ENCODE measurements at places on chromosomes 3 and 15.

- no peak for DNase-seq
Observed at GRCh38 chr3:15300323-15301078, 31.9 kb downstream of the SH3BP5 start.

GRCh38 chr15:96162322-96162721, 168.2 kb upstream of the NR2F2 start:
- no peak for DNase-seq

- DNase-seq, result no peak
Observed at GRCh38 chr3:88084097-88084501, 25.0 kb downstream of the ZNF654 start.

DNA sequence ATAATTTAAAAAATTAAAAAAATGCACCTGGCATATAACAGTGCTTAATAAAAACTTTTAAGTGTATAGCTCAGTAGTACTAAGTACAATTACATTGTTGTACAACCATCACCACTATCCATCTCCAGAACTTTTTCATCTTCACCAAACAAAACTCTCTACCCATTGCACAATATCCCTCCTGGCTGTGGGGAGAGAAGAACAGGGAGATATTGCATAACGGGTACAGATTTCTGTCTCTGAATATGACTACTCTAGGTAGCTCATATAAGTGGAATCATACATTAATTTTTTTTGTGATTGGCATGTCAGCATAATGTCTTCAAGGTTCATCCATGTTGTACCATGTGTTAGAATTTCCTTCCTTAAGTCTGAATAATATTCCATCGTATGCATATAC, 91.0 kb upstream of the PLAAT1 start:
- DNase-seq, result no peak

- no peak for DNase-seq
Observed at GRCh38 chr3:82012775-82013174, 251.3 kb upstream of the GBE1 start.

- DNase-seq, result no peak
Observed at GRCh38 chr3:60645801-60646200, 605.5 kb downstream of the FHIT start.

DNA sequence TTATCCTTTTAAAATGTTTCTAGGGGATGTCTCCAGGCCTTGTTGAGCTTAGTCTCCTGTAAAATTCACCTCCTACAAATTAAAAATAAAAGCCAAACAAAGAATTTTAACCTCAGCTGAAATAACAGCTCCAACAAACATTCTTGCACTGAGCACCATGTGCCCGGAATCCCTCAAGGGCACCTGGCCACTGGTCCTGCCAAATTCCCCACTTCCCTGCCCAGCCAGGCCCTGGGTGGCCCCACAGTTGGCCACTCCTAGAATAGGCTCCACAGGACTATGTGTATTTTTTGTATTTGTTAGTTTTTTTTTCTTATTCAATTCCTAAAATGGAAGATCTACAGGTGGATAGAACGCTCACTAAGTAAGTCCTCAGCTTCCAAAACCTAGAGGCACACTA, 33.1 kb upstream of the PLA2G4E start:
- no peak for DNase-seq

DNA sequence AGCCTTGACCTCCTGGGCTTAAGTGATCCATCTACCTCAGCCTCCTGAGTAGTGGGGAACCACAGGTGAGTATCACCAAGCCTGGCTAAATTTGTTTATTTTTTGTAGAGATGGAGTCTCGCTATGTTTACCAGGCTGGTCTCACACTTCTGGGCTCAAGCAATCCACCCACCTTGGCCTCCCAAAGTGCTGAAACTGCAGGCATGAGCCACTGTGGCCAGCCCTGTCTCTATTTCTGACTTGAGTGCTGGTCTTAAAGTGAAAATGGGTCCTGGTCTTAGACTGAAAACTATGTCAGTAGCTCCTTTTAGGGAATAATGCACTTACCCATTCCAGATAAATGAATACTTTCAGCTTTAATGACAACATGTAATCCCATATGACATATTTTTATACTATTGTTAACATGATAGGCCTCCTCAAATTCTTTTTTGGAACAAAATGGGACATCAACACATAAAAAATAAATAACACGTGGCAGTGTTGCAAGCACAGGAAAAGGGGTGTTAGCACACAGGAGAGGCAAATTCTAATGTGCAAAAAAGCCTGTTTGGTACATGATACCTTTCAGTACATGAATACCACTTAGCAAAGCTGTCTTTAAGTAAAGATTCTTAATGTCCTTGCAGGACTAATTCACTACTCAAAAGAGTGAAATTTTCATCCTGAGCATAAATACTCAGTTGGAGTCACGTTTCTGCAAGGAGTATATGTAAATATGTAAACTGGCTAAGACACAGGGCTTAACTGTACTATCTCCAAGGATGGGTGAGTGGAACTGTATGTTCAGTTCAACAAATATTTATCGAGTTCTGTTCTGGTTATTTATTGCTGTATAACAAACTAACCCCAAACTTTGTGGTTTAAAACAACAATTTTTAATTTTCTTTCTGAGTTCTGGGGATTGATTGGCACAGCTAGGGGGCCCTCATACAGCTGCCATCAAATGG, 194.7 kb downstream of the NR1D2 start:
- DNase-seq, result no peak

- DNase-seq, result no peak
Observed at GRCh38 chr3:119331661-119332060, 37.5 kb downstream of the ARHGAP31 start.

- no peak for DNase-seq
Observed at GRCh38 chr3:149806171-149806778, 6.7 kb upstream of the RNF13 start.

DNA sequence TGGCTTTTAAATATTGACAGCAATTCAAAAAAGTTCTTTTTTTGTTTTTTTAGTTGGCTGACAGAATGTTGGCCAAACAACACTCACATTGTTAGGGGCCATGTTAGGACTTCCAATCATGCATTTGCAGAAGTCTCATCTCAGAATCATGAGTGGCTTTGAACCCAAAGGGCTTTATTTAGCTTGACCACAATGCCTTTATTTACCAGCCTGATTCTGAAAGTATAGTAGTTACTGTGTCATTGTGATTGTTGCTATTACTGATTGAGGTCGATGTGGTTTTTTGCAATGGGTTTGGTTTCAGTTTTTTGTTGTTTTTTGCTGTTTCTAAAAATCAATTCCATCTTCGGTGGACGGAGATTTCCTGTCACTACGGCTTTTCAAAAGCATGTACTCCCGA, 7.2 kb downstream of the GLDN start:
- no peak for DNase-seq

GRCh38 chr15:80475572-80475971, 71.4 kb downstream of the ARNT2 start:
- no peak for DNase-seq

- no peak for DNase-seq
Observed at GRCh38 chr3:151299006-151299405, 17.6 kb downstream of the GPR87 start.

- no peak for DNase-seq
Observed at GRCh38 chr3:167066977-167067786, 312.9 kb downstream of the ZBBX start.

DNA sequence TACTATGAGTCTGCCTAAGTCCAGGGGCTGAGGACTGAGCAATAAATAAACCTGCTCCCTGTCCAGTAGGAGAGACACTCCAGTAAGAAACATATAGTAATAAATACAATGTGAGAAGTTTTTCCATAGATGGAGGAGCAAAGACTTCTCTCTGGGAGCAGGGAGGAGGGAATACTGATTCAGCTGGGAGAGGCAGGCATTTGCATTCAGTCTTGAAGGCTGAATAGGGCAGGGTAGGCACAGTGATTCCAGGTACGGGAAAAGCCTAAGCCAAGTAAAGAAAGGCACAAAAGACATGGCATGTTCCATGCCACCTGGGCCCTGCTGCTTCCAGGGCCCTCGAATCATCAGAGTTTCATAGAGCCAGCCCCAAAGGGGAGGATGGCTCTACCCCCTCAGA, 59.6 kb upstream of the GLCE start:
- DNase-seq, result no peak

GRCh38 chr3:149474250-149474817, at the start of gene TM4SF4:
TSS of gene TM4SF4 (plus strand) at chr3:149474697. CDS start at chr3:149474878, 181 bp downstream.
- no peak for DNase-seq

GRCh38 chr3:113753376-113753985, 6.6 kb downstream of the ATP6V1A start:
- DNase-seq, result no peak

- DNase-seq, result no peak
Observed at GRCh38 chr3:134685929-134686802, 35.3 kb upstream of the KY start.

DNA sequence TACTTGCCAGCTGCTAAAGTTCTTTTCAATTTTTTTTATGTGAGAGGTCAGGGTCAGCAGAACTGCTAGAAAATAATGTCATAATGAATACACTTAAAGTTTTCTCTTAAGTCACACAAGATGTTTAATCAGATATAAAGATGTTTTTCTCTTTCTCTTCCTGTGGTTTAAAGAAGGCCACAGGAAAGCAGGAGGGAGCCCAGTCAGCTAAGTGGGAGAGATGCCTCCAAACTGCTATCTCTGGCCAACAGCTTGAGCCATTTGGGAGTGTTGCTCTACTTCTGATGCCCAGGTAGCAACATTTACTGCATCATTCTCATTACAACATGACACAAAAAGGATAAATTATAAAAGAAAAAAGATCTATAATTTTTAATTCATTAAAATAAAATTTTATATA, 45.7 kb upstream of the NLGN1 start:
- no peak for DNase-seq
